ENCODE measurements at places on chromosomes 3 and 15. TPM values are rescaled to one million over a fixed set of nuclear protein-coding genes. Genes with fewer than 3 reads are reported as not detected.

HHATL gene
- not detected for total RNA-seq

DNA sequence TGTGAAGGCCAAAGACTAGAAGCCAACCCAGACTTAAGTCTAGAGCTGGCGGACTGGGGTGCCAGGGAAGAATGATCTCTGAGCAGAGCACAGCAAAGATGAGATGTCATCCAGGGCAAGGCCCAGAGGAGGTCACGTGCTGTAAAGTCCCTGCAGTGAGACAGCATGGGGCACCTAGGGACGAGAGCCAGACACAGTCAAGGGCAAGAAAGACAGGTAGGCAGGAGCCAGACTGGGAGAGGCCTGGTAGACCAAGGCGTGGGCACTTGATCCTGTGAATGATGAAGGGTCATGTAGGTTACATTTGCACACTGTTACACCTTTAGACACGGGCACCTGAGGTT is 379.7 kb upstream of the PROK2 start:
- DNase-seq = no peak

DNA sequence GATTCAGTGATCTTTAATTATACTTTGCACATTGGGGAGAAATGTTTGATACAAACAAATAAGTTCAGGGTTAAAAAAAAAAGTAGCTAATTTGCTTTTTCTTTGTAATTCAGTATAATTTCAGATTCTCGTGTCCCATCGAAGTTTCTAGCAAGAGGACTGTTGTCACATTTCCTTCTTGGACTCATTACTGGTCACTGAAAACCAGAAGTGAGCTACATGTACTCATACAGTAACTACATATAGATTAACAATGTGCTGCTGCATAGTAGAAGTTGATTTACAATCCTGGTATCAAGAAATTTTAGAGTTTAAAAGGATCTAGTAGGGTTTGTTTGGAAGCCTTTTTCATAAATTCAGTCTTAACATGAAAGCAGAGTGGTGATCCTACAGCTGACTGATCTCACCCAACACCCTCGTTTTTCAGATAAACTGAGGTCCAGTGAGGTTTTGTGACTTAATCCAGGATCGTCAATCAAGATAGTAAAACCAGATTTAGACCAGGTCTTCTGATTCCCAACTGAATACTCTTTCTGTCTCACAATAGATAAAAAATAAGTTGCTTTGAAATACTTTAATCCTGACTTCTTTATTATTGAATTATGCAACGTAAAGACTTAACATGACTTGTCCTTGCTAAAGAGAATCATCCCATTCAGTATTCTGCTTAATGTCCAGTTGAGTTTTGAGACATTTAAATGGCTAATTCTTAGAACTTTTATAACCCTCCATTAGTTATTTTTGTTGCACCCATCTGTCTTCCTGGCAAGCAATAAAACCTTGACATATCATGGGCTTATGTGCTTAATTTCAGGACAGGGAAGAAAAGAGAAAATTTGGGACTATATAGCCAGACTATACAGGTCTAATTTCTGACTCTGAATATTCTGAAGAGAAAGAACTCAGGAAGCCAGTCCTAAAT is 2.8 kb downstream of the SEC62 start:
- no peak for DNase-seq

DNA sequence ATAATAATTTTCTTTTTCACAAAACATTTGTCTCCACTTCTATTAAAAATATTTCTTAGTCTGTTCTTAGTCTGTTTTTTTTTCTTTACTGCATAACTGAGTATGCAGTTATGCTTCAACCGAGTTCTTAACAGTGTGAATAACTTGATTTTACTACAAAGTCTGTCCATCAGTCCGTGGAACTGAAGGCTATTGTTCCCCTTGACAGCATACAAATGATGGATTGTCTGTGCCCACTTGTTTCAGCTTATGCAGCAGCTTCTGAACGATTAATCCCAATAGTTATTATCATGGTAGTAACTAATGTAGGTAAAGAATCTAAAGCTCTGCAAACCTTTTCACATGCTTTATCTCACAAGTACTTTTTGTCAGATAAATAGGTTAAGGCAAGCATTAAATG is 150.7 kb downstream of the SSR3 start:
- no peak for DNase-seq

GRCh38 chr3:134094491-134094890 is 64.8 kb upstream of the SLCO2A1 start:
- DNase-seq = no peak

DNA sequence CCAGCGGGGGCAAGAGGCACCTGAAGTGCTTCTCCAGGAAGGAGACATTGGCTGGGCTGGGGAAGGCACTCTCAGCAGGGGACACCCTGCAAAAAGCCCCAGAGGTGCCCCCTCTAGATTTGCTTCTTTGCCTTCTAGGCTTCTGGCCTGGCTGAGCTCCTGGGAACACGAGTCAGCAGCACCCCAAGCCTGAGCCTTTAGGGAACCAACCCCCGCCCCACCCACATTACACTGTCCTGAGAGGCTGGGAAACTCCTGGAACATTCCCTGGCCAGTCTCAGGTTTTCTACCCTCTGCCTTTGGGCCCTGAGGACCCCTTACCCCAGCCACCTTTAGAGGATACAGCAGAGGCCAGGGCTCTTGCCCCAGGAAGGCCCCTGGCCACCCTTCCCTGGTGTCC is 108.4 kb upstream of the LINGO1 start:
- DNase-seq = no peak

DNA sequence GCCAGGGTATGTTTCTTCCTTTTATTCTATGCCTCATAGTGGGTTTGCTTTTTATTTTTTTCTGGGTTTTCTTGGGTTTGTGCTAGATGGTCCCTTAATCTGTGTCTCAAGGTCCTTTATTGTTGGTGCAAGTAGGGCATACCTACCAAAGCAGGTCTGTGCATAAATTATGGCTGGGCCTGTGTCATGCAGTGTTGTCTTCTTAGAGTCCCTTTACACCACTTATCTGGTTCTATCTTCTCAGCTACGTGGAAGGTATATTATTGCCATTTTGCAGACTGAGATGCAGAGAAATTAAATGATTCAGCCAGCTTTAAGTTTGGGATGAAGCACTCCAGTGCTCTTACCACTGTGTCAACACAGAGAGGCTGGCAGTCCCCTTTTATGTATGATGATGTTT is 293.5 kb upstream of the SOX2 start:
- no peak for DNase-seq
